ENCODE measurements at places on chromosomes 7 and 10. TPM values are rescaled to one million over a fixed set of nuclear protein-coding genes. Genes with fewer than 3 reads are reported as not detected.

GRCh38 chr10:75430000-75430763, 1.2 kb upstream of the LRMDA start:
- no peak for DNase-seq
- H3K27me3 ChIP-seq, result no peaks in the 10 kb centered on the region
- no peak overlapping the region for H3K27ac ChIP-seq
- H3K4me3 ChIP-seq, result no peak overlapping the region

The SH2D4B gene
- total RNA-seq, result 0.23 TPM

- no peak overlapping the region for H3K27ac ChIP-seq
- no peaks in the 10 kb centered on the region for H3K4me1 ChIP-seq
- no peak overlapping the region for H3K4me3 ChIP-seq
- no peak for DNase-seq
- H3K27me3 ChIP-seq, result no peaks in the 10 kb centered on the region
- H3K36me3 ChIP-seq, result no peaks in the 10 kb centered on the region
These were observed 214.9 kb downstream of the CREB5 start for GRCh38 chr7:28627263-28627653.

DNA sequence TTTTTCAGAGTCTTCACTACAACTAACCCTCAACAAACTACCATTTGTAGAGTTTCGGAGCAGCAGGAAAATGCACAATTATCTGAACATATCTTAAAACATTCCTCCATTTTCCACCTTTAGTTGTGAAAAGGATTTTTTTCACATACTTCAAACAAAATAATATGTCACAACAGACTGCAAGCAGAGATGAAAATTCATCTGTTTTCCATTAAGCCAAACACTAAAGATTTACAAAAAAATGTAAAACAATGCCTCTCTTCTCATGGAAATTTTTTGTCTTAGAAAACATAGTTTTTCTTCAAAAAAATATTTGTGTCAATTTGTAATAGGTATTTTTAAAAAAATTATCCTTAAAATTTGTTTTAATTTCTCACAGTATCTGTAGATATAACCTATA, 98.9 kb downstream of the ARHGAP12 start:
- H3K36me3 ChIP-seq, result peaks cover 3% of the 10 kb centered on the region
- no peak overlapping the region for H3K27ac ChIP-seq
- DNase-seq, result no peak
- H3K4me3 ChIP-seq, result no peak overlapping the region
- H3K27me3 ChIP-seq, result no peaks in the 10 kb centered on the region
- H3K4me1 ChIP-seq, result no peaks in the 10 kb centered on the region

- no peaks in the 10 kb centered on the region for H3K36me3 ChIP-seq
- no peak overlapping the region for H3K4me3 ChIP-seq
- H3K4me1 ChIP-seq, result peaks cover 9% of the 10 kb centered on the region
- H3K27ac ChIP-seq, result no peak overlapping the region
- H3K27me3 ChIP-seq, result peaks cover 2% of the 10 kb centered on the region
These were observed 36.0 kb upstream of the GLI3 start for GRCh38 chr7:42272793-42273665.

DNA sequence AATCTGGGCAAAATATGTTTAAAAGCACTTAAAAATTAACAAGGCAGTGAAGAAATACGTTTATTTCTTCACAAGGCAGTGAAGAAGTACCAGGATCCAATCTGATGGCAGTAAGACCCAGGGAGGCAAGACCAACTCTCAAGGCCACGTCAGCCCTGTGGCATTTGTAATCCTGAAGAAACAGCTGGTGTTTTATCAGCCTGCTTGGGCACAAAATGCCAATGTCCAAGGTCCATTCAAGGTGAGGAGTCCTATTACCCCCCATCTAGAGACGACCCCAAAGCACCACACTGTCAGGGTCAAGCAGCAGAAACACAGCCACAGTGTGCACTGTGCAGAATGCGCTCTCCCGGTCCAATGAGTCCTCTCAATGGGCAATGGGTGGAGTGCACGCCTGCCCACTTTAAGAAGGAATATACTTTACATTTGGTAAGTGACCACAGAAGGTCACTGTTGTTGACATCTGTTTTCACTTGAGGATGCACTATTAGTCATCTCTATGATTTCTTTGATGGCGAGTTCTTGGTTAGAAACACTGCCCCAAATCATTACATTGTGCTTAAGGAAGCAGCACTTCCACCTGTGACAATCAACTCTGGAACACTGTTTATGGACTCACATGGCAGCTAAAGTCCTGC, 12.8 kb downstream of the CPXM2 start:
- no peak overlapping the region for H3K27ac ChIP-seq
- no peaks in the 10 kb centered on the region for H3K36me3 ChIP-seq
- H3K4me3 ChIP-seq, result no peak overlapping the region
- no peak for DNase-seq
- H3K27me3 ChIP-seq, result no peaks in the 10 kb centered on the region
- H3K4me1 ChIP-seq, result no peaks in the 10 kb centered on the region

DNA sequence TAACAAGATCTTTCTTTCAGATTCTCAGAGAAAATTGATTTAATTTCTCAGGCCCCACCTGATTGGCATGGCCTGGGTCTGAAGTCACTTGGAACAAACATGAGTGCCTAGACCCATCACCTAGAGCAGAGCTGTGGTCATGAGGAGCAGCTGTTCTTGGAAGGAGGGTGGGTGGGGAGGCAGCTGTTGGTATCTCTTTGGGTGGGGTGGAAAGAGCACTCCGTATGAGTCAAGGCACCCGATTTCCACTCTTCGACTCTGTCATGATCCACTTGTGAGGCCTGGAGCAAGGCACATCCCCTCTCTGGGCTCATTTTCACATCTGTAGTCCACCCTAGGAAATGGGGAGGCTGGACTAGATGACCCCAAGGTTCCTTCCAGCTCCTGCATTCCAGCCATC, 156.7 kb downstream of the C10orf105 start:
- H3K36me3 ChIP-seq, result no peaks in the 10 kb centered on the region
- no peak overlapping the region for H3K4me3 ChIP-seq
- H3K27me3 ChIP-seq, result peaks cover 28% of the 10 kb centered on the region
- H3K27ac ChIP-seq, result no peak overlapping the region
- DNase-seq, result no peak

DNA sequence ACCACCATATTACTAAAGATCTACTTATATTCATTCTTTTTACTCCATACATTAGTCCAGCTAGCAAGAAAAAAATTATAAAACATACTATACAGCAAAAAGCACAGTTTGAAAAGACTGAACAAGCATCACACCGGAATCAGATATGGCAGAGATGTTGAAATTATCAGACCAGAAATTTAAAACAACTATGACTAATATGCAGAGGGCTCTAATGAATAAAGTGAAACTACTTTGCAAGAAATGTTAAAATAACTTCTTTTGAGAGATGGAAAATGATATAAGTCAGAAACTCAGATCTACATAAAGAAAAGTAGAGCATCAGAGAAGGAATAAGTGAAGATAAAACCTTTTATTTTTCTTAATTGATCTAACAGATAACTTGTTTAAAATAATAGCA, 50.9 kb downstream of the SGCE start:
- no peak for DNase-seq
- no peak overlapping the region for H3K4me3 ChIP-seq
- H3K4me1 ChIP-seq, result no peaks in the 10 kb centered on the region
- no peaks in the 10 kb centered on the region for H3K36me3 ChIP-seq

DNA sequence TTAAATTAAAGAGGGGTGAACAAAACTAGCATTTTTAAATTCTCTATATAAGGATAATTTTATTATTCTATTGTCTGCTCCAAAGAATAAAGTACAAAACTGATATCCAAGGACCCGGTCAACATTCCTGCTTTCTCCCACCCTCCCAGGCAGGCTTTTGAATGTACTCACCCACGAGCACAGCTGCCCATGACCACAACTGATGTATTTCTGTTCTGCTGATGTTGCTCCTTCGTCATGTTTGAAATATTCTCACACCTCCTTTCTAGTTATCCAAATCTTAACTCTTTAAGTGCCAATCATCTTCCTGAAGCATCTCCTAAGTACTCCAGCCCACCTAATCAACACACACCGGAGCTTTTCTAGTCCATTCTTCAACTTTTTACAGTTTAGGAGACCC, 46.7 kb downstream of the CALD1 start:
- H3K27ac ChIP-seq, result no peak overlapping the region
- no peaks in the 10 kb centered on the region for H3K4me1 ChIP-seq
- H3K36me3 ChIP-seq, result no peaks in the 10 kb centered on the region
- no peak overlapping the region for H3K4me3 ChIP-seq
- DNase-seq, result no peak

The TMEM140 gene
- 23.6 TPM for total RNA-seq

GRCh38 chr7:29538389-29538788, 25.2 kb upstream of the PRR15 start:
- H3K27me3 ChIP-seq, result peaks cover 15% of the 10 kb centered on the region
- no peaks in the 10 kb centered on the region for H3K4me1 ChIP-seq
- no peak overlapping the region for H3K4me3 ChIP-seq
- DNase-seq, result no peak
- no peaks in the 10 kb centered on the region for H3K36me3 ChIP-seq

- H3K27ac ChIP-seq, result no peak overlapping the region
- H3K27me3 ChIP-seq, result no peaks in the 10 kb centered on the region
- H3K4me3 ChIP-seq, result no peak overlapping the region
- DNase-seq, result no peak
- no peaks in the 10 kb centered on the region for H3K36me3 ChIP-seq
These were observed 7.5 kb upstream of the OR6B1 start for GRCh38 chr7:143992670-143993069.

- H3K27ac ChIP-seq, result no peak overlapping the region
- H3K36me3 ChIP-seq, result no peaks in the 10 kb centered on the region
- no peak for DNase-seq
- H3K27me3 ChIP-seq, result no peaks in the 10 kb centered on the region
- H3K4me1 ChIP-seq, result peaks cover 6% of the 10 kb centered on the region
- H3K4me3 ChIP-seq, result no peak overlapping the region
These were observed 416.0 kb downstream of the CALN1 start for GRCh38 chr7:71996141-71996540.

DNA sequence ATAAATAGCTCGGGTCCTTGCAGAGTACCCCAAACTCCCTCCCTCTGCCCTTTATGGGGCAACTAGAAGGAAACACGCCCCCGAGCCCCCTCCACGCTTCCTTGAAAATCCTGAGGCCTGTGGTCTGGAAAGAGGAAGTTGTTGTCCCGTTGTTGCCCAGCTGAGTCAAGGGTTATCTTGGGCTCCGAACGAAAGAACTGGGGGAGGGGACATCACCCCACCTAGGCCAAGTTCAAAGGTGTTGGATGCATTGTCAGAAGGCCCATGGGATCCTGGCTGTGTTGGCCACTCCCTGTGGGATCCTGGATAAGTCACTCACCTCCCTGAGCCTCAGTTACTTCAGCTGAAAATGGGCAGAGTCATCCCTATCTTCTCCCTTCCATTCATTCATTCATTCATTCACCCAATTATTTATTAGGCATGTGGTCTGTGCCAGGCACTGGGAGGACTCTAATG, at the start of gene CCL24:
TSS of gene CCL24 (minus strand) at position 26 of the 456 bp plus-strand sequence. CDS start 91 bp downstream, outside the sequence.
- no peaks in the 10 kb centered on the region for H3K36me3 ChIP-seq
- no peaks in the 10 kb centered on the region for H3K27me3 ChIP-seq
- H3K27ac ChIP-seq, result no peak within 1 kb of the TSS
- H3K4me3 ChIP-seq, result no peak within 1 kb of the TSS
- H3K4me1 ChIP-seq, result no peaks in the 10 kb centered on the region

The DYNC1I1 gene
- not detected for total RNA-seq

- H3K36me3 ChIP-seq, result no peaks in the 10 kb centered on the region
- DNase-seq, result no peak
- H3K4me3 ChIP-seq, result no peak overlapping the region
These were observed 48.6 kb upstream of the CNPY1 start for GRCh38 chr7:155594961-155595366.

The MBL2 gene
- not detected for total RNA-seq

DNA sequence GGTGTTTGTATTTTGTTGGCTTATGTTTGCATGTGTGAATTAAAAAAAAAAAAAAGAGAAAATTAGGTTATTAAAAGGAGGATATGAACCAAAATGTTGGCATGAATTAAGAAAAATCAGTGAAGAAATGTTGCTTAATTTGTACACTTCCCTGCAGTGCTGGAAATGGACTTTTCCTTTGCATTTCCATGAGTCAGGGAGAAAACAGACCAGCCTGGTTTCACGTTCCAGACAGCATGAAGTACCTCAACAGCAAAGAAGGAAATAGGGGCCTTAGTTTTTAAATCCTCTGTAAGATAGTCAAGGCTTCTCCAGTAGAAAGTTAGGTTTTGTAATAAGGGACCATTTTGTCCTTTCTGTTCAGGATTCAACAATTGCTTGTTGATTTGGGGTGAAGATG, 159.7 kb downstream of the CELF2 start:
- no peaks in the 10 kb centered on the region for H3K27me3 ChIP-seq
- peak overlapping the region; percentile 42 for H3K4me3 ChIP-seq
- peak overlapping the region; percentile 94 for H3K27ac ChIP-seq
- H3K36me3 ChIP-seq, result peaks cover 6% of the 10 kb centered on the region
- H3K4me1 ChIP-seq, result peaks cover 85% of the 10 kb centered on the region

DNA sequence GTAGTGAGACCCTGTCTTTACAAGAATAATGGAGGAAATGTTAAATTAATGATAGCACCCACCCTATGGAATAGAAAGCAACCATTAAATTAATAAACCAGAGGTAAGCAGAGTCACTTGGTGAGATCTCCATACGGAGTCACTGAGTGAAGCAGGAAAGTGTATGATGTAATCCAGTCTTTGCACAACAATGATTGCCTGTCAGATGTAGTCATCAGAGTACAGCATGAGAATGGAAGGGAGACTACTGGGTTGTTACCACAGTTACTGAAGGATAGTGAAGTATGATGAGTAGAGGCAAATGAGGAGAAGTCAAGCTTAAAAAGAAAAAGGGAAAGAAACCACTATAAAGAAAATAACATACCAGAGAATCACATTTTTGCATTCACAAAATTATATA, 371.9 kb upstream of the SHH start:
- H3K4me1 ChIP-seq, result no peaks in the 10 kb centered on the region
- no peak for DNase-seq
- no peak overlapping the region for H3K27ac ChIP-seq
- peaks cover 9% of the 10 kb centered on the region for H3K27me3 ChIP-seq
- H3K36me3 ChIP-seq, result no peaks in the 10 kb centered on the region
- H3K4me3 ChIP-seq, result no peak overlapping the region

DNA sequence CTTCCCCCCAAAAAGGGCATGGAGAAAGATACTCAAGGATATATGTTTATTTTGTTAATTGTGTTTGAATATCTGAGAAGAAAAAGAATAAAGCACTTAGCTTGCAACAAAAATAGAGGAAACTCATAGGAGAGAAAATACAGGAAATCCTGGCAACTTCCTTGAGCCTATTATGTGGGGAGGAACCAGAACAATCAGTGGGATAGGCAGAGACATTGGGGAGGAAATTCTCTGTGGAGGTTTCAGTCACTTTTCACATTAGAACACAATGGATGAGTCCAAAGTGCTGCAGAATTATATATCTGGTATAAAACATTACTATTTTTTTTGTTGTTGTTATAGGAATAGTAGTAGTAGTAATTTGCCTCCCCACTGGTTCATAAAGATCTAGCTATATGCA, 240.1 kb downstream of the THSD7A start:
- no peak overlapping the region for H3K27ac ChIP-seq
- DNase-seq, result no peak
- no peaks in the 10 kb centered on the region for H3K4me1 ChIP-seq
- no peak overlapping the region for H3K4me3 ChIP-seq
- H3K27me3 ChIP-seq, result no peaks in the 10 kb centered on the region
- no peaks in the 10 kb centered on the region for H3K36me3 ChIP-seq

All from T-cell (primary cell).